Mesothelial cell of epicardium (in vitro differentiated cells): ENCODE measurements at places on chromosomes 16 and 17.

DNA sequence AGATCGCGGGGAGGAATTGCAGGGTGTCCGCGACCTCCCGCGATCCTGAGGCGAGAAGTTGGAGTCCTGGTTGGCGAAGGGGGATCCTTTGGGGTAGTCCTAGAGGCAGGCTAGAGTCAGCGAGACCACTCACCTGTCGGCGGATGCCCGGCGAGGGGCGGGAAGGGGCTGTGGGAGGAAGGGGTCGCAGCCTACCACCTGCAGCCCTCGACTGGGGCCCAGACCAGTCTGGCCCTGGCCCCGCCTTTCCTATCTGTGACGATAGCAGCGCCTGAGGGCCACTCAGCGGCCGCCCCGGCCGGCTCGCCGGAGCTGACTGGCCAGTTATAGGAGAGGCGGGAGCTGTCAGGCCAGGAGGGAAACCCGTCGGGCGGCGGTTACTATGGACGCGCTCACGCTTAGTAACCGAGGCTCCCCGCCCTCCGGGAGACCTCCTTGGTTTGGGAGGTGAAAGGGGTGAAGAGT is at the start of gene TEKT3:
TSS of gene TEKT3 (minus strand) at position 213 of the 465 bp plus-strand sequence. CDS start 10,012 bp downstream, outside the sequence.
- DNase-seq: peak; percentile 83

GRCh38 chr17:58193641-58194255 is 1.2 kb downstream of the EPX start:
- DNase-seq: no peak

GRCh38 chr17:8409966-8410882 is 12.6 kb upstream of the RNF222 start:
- peak; percentile 92 for DNase-seq

DNA sequence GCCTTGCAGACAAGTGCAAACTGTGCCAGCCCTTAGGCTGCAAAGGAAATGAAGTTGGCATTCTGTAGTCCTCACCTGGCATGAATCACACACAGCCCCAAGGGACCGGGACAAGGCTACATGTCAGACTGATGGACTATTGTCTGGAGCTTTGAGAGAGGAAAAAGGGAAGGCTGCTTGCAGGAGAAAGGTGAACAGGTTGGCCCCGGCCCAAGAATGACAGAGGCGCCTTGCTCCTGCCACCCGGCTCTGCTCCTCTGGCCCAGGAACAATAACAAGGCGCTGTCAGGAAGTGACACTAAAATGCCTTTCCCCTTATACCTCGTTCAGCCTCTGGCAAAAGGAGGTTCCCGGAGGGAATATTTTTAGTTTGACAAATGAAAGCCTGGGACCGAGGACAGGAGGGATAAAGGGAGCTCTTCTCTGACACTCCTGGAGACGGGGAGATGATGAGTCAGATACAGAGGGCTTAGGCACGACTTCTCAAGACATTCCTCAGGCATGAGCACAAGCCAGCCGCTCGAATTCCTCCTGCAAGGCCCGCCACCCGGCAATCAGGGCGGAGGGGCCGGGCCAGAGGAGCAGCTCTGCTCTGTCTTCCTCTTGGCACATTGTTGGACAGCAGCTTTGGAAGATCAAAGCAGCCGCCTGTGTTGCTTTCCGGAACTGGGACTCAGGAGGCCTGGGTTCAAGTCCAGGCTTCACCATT is 105.8 kb downstream of the NOG start:
- DNase-seq: peak; percentile 77

DNA sequence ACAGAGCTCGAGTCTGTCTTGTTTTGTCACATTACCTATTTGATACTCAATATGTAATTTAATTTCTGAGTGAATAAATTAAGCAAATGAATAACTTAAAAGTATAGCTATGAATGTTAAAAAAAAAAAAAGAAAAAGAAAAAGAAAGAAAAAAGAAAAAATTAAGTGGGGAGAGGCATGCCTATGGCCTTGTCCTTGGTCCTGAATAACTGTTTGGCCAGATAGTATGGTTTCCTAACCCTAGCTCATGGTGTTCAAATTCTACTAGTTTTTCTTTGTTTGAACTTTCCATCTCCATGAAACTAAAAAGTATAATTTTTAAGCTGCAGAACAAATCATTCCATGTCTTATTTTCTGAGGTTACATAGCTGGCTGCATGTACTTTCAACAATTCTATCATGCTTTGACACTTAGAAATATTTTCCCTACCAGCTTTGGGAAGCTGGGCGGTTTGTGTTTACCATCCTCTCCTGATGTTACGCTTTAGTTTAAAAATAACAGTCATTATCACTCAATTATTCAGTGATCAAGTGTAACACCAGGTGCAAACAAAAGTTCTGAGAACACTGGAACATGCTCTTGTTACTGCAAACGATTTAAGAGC is 31.8 kb downstream of the TOX3 start:
- no peak for DNase-seq

DNA sequence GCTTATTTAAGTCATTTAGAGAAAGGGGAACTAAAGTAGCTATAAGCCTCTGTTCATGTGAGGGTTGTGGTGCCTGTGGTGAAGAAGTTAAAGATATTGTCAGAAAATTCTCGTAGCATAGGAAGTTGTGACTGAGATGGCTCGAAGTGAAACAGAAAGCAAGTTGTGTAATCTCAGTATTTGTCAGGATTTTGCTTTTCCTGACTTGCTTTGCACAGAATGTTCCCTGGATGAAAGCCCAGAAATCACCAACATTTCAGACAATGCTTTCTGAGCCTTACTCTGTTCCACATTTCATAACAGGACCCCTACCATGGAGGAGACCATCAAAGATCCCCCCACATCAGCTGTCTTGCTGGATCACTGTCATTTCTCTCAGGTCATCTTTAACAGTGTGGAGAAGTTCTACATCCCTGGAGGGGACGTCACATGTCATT is 10.6 kb downstream of the CALCOCO2 start:
- DNase-seq: no peak

DNA sequence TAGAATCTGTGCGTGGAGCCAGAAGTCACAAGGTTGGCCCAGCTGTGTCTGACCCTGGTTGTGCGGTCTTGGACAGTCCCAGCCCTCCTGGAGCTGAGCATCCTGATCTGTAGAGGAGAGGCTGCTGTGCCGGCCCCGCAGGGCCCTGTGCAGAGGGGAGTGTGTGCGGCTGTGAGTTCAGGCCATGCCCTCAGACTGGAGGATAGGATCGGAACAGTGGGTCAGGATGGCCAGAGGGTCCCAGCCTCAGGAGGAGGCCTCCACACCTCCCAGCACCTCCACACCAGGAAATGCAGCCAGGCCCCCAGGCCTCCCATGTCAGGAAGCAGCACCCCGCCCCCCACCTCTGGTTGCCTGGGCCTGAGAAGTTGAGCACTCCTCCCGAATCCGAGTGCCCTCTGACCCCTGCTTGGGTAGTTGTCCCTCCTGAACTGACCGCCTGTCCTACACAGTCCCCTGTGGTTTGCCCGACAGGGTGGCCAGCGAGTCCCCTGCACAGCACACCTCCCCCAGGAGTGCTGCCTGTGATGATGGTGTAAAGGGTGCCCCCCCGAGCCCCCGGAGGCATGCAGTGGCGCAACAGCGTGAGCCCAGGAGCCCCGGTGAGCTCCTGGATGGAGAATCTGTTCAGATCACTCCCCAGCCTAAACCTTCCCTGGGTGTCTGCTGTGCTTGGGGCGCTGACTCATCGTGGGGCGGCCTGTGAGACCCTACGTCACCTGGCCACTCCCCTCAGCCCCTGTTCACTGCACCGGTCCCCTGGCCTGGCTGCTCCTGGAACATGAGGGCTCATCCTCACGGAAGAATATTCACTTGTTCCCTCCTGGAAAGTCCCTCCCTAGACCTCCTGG is 285.2 kb downstream of the SEC14L1 start:
- DNase-seq: peak; percentile 57

DNA sequence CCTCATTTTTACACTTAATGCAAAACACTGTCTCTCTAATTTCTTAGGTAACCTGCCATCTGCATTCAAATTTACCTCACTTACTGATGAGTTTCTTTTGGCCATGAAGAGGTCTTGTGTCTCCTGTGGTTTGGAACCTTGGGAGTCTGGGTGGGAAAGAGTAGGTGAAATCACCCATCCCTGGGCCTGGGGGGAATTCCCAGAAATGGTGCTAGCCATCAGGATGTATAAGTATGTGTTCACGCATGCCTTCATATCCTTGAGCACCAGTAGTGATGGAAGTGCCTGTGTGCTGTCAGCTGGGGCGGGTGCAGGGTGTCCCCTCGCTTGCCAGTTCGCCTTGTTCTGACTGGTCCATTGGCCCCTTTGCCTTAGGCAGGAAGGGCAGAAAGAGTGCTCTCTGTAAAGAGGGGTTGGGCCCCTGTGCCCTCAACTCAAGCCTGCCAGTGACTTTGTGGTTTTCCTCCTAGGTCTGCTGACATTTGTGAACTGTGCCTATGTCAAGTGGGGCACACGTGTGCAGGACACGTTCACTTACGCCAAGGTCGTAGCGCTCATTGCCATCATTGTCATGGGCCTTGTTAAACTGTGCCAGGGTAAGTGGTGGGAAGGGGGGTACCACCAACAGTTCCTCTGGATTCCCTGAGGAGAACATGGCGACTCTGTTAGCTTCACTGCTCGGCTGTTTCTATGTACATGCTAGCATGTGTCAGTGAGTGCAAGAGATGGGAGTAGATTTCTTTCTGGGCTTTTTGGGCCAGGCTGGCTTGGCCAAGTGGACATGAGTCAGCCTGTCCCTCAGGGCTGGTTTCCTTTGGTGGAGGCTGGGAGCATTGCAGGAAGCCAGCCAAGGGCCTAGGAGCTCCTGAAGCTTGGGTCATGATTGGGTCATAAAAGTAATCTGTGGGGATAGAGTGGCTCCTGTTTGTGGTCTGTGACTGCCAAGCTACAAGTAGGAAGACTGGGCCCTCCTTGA is 23.2 kb downstream of the SLC7A6OS start:
- no peak for DNase-seq

DNA sequence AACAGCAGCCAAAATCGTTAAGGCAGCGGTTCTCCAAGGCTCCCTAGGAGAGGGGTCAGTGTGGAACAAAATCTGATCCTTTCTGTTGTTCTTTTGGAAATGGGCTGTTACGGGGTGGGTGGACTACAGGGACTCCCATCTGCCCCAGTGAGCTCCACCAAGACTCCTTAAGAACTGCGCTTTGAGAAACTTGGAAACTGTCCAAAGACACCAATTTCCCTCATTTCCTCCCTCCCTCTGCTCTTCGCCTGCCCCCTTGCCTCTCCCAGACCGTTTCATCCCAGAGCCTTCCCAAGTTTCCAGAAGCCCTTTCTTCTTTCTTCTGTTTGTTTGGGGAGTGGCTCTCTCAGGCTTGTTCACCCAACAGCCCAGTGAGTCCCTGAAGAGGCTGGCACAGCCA is 205.4 kb downstream of the COPRS start:
- no peak for DNase-seq

GRCh38 chr17:50806141-50806643 is 29.2 kb upstream of the WFIKKN2 start:
- no peak for DNase-seq

- DNase-seq: no peak
Observed at GRCh38 chr17:27318633-27319032, 24.7 kb downstream of the WSB1 start.

DNA sequence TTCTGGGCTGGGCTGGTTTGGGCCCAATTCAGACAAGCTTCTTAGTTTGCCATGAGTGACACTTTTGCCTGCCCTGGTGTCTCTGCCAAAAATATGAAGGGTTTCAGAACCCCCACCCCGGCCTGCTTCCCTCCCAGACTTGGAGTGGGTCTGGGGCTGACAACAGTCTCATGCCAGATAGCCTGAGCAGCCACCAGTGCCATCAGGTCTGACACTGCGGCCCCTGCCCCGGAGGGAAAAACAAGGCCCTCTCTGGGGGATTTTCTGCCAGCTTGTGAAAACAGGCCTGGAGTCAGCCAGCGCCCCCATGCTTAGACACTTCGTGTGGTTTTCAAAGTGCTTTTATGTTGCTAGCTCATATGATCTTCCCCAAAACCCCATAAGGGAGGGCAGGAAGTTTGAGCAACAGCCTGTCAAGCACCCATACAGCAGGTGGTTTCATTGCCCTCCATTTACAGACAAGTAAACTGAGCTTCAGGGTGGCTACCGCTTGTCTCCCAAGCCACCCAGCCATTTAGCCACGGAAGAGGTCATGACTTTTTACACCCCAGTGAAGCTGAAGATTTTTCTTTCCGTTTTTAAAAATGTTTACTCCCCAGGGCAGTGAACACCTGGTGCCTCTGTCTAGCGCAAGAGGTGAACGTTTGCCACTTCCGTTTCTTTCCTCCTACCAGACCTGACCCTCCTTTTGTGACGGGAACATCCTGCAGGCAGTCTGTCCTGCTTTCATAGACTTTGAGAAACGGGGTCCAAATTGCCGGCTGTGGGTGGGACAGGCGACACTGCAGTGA is 300.6 kb downstream of the SEC14L1 start:
- DNase-seq: no peak

DNA sequence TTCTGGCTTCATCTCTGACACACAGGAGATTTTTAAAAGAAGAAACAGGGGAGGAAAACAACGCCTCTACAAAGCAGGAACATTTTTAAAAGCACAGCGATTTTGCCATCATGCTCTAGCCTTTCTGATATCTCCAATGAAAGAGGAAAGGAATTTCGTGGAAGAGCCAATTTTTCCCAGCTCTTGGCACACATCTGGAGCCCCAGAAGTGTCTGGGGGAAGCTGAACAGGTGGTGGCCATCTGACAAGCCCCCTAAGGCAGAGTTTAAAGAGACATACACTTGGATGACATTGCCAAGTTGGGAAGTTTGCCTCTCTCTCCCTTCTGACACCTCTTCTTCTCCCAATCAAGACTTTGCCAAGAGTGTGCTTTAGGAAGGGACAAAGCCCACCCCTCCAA is 82.1 kb downstream of the CCT6B start:
- DNase-seq: no peak
